ENCODE measurements at places on chromosomes 5 and 9. TPM values are rescaled to one million over a fixed set of nuclear protein-coding genes. Genes with fewer than 3 reads are reported as not detected.

DMRT2 gene
- total RNA-seq: not detected

C9orf153 gene
- 0.12 TPM for total RNA-seq

MTAP gene
- 57.4 TPM for total RNA-seq

PLCXD3 gene
- not detected for total RNA-seq

PCDHGA4 gene
- not detected for total RNA-seq

HTR4 gene
- not detected for total RNA-seq

COQ4 gene
- 33.9 TPM for total RNA-seq

MPDZ gene
- not detected for total RNA-seq

EIF4E1B gene
- total RNA-seq: not detected

BARHL1 gene
- not detected for total RNA-seq

IRX2 gene
- not detected for total RNA-seq

PTBP3 gene
- 147 TPM for total RNA-seq

TAF1L gene
- not detected for total RNA-seq

IL4 gene
- not detected for total RNA-seq

SCGB3A2 gene
- not detected for total RNA-seq

ZNF618 gene
- total RNA-seq: 0.21 TPM

MAST4 gene
- 23.5 TPM for total RNA-seq

PCDHB2 gene
- total RNA-seq: not detected

FBP1 gene
- total RNA-seq: 0.27 TPM

DNA sequence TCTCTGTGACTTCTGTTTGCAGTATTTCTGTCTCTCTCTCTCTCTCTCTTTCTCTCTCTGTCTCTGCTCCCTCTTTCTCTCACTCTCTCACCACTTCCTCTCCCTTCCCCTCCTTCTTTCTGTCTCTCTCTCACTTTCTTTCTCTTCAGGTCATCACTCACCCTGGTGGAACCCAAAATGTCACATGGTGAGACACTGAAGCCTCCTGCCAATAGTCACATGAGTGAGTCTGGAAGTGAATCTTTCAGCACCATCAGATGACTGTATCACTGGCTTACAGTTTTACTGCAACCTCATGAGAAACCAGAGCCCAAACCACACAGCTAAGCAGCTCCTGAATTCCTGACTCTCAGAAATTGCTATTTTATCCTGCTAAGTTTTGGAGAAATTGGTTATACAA lies 414.6 kb downstream of the CAAP1 start:
- no peak for DNase-seq

GRCh38 chr5:56668996-56669395 lies 146.4 kb upstream of the MAP3K1 start:
- DNase-seq: no peak

- no peak for DNase-seq
These were observed 5.1 kb downstream of the BHMT2 start for GRCh38 chr5:79074641-79075040.

DNA sequence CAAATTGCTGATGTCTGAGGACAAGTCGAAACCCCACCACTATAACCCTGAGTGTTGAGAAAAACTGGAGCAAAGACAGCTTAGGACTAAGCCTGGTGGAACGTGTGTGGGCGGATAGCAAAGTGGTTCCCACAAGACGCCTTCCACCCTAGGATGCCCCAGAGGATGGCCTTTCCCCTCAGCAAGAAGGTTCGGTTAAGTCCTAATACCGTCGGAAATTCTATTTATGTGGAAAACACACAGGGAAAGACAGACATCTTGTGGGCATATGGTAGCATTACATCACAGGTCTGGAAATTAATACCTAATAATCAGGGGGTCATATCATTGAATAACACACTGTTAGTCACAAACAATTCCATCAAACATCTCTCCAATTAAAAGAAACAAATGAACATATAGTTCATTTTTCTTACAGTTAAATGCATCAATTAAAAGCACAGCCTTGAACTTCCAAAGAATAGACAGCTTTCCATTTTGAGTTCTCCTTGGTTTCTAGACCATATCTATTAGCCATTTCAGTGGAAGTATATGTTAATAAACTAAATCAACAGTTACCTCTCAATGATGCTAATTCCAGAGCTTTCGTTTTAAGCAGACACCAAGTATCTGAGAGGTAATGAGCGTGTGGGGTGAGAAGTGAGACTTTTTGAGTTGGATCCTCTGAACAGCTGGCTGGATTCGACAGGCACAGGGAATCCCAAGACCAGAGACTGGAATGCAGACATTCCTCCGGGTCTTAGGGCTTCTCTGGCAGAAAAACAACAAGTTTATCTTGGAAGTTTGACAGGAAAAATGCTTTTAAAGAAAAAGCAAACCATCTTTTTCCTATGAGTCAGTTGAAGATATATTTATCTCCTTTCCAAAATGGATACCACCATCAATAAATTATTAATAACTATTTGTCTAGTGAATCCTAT lies 2.9 kb upstream of the ICE1 start:
- no peak for DNase-seq

- DNase-seq: no peak
These were observed 110.5 kb upstream of the PRSS3 start for GRCh38 chr9:33684831-33685230.

DNA sequence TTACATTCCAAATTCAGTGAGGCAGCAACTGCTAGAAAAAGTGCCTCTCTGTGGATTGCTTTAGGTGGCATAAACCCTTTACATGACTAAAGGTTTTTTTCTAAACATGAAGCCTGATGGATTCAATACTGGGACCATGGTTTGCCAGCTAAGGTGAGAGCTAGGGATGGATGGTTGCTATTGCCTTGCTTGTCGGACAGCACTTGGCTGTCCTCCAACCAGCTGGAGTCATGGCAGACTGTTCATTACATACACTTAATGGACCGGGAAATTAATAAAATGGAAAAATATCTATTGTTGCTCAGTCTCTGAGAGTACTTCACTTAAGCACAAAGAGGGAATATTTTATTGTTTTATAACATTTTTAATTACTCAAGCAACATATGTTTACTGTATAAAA lies 116.9 kb upstream of the TRPC7 start:
- no peak for DNase-seq

- no peak for DNase-seq
These were observed 54.9 kb upstream of the OSMR start for GRCh38 chr5:38790891-38791290.

- no peak for DNase-seq
These were observed 31.7 kb downstream of the PRRX2 start for GRCh38 chr9:129696944-129697655.

- DNase-seq: no peak
These were observed 23.8 kb downstream of the FGD3 start for GRCh38 chr9:92971121-92971520.

- no peak for DNase-seq
These were observed 179.7 kb upstream of the TLX3 start for GRCh38 chr5:171129308-171129707.

GRCh38 chr5:166916021-166916420 lies 1375.4 kb upstream of the WWC1 start:
- no peak for DNase-seq

DNA sequence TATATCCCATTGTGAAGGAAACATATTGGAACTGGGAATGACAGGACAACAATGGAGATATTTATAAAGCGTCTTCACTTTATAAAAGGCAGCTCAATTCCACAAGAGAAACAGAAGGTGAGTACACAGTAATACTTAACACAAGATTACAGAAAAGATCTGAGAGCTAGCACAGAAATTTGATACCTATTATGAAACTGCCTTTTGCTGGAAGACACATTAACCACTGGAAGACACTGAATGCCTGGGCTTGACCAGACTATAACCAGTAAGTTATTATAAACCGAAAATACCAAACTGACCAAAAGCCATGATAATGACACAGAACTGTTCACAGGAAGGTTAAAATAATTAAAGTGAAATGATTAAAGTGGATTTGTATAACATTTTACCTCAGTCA lies 195.4 kb downstream of the NR2F1-AS1 start:
- no peak for DNase-seq

DNA sequence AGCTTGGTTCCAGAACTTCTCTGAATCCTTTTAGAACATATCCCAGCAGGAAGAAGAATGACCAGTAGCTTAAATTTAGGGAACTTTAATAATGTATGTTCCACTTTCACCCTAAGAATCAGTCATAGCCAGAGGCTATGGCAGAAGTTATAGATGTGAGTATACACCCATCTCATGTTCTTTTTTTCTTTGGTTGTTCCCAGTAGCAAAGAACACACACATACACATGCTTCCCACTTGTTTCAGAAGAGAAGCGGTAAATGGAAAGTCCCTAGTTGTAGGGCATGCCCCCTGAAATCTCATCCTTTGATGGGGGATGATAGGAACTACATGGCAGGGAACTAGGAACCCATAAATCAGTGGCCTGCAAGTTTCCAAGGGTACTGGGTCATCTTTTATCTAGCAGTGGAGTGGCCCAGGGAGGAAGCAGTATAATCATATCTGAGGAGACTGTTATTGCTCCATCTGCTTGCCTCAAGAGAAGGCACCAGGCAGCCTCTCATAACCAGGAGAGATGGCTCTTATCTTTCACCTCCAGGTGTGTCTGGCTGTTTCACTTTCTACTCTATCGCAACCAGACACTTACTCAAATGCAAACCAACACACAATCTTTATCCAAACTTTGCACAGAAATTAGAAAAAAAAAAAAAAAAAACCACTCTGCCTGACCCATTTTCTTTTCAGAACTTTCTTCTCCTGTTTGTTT lies 109.5 kb downstream of the SNCAIP start:
- no peak for DNase-seq

GRCh38 chr5:146722361-146722779 lies 156.2 kb downstream of the PPP2R2B start:
- DNase-seq: no peak

DNA sequence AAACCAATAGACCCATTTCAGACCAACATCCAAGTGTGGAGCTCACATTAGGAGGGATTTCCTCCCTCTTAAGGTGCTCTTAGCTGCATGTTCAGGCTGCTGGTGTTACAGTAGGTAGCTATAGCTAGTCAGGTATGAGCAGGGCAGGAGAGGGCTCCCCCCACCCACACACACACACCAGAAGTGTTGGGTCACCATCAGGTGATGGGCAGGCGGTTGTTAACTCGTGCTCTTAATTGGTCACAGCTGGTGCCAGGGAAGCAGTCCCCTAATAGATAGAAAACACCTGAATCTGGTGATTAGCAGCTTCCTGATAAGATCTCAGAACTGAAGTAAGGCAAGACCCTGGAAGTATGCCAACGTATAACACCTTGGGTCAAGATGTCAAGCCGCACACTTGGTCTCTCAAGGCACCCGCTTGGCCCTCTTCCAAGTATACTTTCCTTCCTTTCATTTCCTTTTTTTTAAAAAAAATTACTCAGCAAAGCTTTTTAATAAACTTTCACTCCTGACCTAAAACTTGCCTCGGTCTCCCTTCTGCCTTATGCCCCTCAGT lies 532.4 kb downstream of the DNAH5 start:
- DNase-seq: no peak

DNA sequence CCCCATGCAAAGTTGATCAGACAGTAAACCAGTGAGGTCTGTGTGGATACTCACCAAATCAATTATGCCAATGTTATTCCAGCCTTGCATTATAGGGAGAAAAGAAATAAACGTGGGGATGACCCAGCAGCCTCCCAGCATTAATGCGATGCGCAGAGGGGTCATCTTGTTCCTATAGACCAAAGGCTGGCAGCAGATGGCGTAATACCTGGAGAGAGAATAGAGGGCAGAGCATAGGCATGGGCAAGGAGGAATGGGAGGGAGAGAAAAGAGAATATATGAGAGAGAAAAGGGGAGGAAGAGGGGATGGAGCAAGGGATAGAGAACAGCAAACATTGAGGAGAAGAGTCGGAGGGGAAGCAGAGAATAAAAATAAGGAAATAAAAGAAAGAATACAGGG lies 131.2 kb downstream of the HTR4 start:
- no peak for DNase-seq

GRCh38 chr9:13186091-13186490 lies 93.4 kb downstream of the MPDZ start:
- no peak for DNase-seq

GRCh38 chr5:9046756-9047481 lies 499.0 kb downstream of the SEMA5A start:
- DNase-seq: no peak

DNA sequence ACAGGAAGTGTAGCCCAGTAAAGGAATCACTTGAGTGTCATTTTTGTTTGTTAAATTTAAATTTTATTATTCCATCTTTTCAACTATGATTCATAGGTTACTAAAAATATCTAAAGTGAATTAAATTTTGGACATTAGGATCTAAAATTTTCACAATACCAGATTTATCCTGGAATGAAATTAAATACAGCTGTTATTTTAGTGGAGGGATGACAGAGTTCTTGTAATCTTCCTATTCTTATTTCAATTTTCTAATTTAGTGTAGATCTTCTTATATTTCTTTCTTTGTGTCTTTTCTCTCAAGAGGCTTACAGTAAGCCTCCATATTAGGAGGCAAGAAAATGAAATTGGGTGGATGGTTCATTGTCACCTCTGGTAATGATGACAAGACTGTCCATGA lies 167.9 kb upstream of the TNC start:
- no peak for DNase-seq

DNA sequence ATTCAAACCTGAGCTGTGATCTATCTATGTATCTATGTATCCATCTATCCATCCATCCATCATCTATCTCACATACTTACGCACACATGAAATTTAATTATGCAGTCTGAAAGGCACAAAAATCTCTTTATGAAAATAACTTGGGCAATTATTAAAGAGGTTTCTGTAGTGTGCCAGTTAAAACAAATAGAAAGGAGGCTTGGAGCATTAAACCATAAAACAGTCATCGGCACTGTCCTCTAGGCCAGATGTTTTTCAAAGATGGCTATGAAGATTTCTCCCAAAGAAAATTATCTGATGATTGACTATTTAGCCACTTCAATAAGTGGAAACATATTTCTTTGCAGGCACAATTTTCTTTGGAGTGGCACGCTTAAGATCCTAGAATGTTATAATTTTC lies 392.5 kb upstream of the RPS23 start:
- DNase-seq: no peak

- DNase-seq: no peak
These were observed 14.5 kb upstream of the KCNMB1 start for GRCh38 chr5:170403675-170404074.

GRCh38 chr5:98206566-98206965 lies 566.9 kb upstream of the RGMB start:
- no peak for DNase-seq
